Cardiac muscle cell (in vitro differentiated cells and primary cell): ENCODE measurements at places on chromosomes 16 and 17. TPM values are rescaled to one million over a fixed set of nuclear protein-coding genes. Genes with fewer than 3 reads are reported as not detected.

- H3K4me1 ChIP-seq = no peaks in the 10 kb centered on the region
- DNase-seq = no peak
- H3K36me3 ChIP-seq = peaks cover 70% of the 10 kb centered on the region
- no peak overlapping the region for H3K4me3 ChIP-seq
These were observed 16.9 kb downstream of the SRCAP start for GRCh38 chr16:30715750-30716445.

DNA sequence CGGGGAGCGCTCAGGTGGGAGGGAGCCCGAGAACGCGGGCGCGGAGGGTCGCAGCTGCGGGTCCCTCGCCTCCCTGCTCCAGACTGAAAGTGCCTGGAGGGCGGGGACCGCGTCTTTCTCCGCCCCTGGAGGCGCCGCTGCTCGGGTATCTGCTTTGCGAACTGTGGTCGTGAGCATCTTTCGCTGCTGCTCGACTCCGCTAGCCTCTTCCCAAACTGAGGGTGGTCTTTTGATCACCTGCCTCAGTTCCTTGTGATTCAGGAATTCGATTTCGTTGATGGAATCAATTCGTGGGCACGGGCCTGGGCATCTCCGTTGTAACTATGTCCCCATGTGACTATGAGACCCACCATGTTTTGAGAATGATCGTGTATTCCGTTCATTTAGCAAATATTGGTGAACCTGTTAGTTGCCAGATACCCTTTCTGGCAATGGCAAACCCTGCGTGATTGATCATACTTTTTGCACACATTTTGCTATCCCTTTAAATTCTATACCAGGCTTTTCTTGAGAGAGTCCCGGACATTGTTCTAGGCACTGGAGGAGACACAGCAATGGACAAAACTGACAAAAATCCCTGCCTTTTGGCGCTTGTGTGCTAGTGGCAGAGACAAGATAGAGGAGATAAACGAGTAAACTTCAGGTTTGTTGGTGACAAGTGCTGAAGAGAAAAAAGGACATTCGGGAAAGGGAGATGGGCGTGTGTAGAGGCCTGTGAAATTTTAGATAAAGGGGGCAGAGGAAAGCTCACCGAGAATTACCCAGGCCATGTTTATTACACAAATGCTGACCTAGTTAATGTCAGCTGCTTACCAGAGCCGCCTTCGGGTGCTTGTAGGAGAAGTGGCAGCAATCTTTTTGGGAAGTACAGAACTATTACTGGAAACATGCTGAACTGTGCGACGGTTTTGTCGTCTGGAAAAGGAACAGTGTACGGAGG lies 948 bp downstream of the UTP18 start:
- H3K27ac ChIP-seq = peak overlapping the region; percentile 98
- H3K4me1 ChIP-seq = peaks cover 30% of the 10 kb centered on the region
- H3K27me3 ChIP-seq = no peaks in the 10 kb centered on the region
- H3K36me3 ChIP-seq = peaks cover 8% of the 10 kb centered on the region
- peak overlapping the region; percentile 71 for H3K4me3 ChIP-seq
- DNase-seq = peak; percentile 6

DNA sequence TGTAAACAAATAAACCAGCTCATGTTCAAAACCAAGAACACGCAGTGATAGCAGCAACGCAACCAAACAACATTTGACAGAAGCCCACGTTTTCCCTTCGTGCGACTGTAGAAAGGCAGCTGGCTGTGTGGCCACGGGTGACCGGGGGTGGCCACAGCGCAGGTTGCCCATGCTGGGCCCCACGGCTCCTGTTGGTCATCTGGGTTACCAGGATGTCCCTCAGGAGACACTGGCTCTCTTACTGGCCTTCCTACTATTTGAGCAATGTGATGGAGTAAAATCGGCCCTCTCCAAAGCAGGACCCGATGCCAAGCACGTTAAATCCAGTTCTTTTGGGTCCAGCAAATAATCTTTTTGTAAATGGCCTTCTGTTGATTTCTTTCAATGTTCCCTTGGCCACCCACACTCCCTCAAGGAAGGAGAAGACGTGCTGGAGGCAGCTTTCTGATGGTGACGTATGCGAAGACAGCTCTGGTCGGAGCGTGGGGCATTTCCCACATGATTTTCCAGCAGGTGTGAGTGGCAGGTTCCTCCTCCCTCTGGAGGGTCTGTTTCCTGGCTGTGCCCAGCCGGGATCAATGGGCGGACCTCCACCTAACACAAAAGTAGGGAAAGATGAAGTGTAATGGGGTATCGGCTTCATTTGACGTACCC lies 143.1 kb upstream of the CHMP6 start:
- H3K27me3 ChIP-seq = no peaks in the 10 kb centered on the region
- H3K36me3 ChIP-seq = no peaks in the 10 kb centered on the region
- DNase-seq = no peak
- H3K4me3 ChIP-seq = no peak overlapping the region

GRCh38 chr16:28879261-28879840 lies 1.1 kb downstream of the ATP2A1 start:
- peak overlapping the region; percentile 12 for H3K27ac ChIP-seq
- H3K36me3 ChIP-seq = no peaks in the 10 kb centered on the region
- H3K4me1 ChIP-seq = peaks cover 31% of the 10 kb centered on the region
- no peaks in the 10 kb centered on the region for H3K27me3 ChIP-seq

Gene CLEC18B
- 1.7 and 3.0 TPM in 2 replicates for total RNA-seq
